ENCODE measurements at places on chromosomes 5 and 9. TPM values are rescaled to one million over a fixed set of nuclear protein-coding genes. Genes with fewer than 3 reads are reported as not detected.

Gene IFNA21
- not detected for total RNA-seq

Gene NR5A1
- total RNA-seq, result not detected

GRCh38 chr9:109974143-109974917 lies 194.3 kb downstream of the PALM2AKAP2 start:
- DNase-seq, result no peak
- H3K4me3 ChIP-seq, result no peak overlapping the region
- H3K36me3 ChIP-seq, result no peaks in the 10 kb centered on the region
- H3K4me1 ChIP-seq, result no peaks in the 10 kb centered on the region
- H3K27me3 ChIP-seq, result no peaks in the 10 kb centered on the region

Gene AP3B1
- total RNA-seq, result 33.1 TPM

DNA sequence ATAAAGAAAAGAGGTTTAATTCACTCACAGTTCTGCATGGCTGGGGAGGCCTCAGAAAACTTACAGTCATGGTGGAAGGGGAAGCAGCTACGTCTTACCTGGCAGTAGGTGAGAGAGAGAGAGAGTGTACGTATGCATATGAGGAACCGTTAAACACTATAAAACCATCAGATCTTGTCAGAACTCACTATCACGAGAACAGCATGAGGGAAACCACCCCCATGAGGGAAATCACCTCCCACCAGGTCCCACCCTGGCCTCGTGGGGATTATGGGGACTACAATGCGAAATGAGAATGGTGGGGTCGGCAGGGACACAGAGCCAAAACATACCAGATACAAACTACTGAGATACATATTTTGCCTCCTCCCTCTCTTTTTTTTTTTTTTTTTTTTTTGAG lies 10.8 kb upstream of the FER start:
- no peak overlapping the region for H3K4me3 ChIP-seq
- no peaks in the 10 kb centered on the region for H3K36me3 ChIP-seq
- H3K27ac ChIP-seq, result no peak overlapping the region
- no peak for DNase-seq
- no peaks in the 10 kb centered on the region for H3K27me3 ChIP-seq

Gene AIF1L
- total RNA-seq, result 3.6 TPM

GRCh38 chr5:118616281-118616680 lies 372.1 kb downstream of the DTWD2 start:
- H3K4me3 ChIP-seq, result no peak overlapping the region
- no peaks in the 10 kb centered on the region for H3K4me1 ChIP-seq
- DNase-seq, result no peak
- no peak overlapping the region for H3K27ac ChIP-seq

Measured in prostate gland (tissue), 2 donors.